ENCODE measurements at places on chromosomes 7 and 10.

GRCh38 chr7:151936207-151936606, 20.0 kb upstream of the GALNTL5 start:
- DNase-seq: no peak

- no peak for DNase-seq
Observed at GRCh38 chr10:76010703-76011102, 579.3 kb downstream of the LRMDA start.

DNA sequence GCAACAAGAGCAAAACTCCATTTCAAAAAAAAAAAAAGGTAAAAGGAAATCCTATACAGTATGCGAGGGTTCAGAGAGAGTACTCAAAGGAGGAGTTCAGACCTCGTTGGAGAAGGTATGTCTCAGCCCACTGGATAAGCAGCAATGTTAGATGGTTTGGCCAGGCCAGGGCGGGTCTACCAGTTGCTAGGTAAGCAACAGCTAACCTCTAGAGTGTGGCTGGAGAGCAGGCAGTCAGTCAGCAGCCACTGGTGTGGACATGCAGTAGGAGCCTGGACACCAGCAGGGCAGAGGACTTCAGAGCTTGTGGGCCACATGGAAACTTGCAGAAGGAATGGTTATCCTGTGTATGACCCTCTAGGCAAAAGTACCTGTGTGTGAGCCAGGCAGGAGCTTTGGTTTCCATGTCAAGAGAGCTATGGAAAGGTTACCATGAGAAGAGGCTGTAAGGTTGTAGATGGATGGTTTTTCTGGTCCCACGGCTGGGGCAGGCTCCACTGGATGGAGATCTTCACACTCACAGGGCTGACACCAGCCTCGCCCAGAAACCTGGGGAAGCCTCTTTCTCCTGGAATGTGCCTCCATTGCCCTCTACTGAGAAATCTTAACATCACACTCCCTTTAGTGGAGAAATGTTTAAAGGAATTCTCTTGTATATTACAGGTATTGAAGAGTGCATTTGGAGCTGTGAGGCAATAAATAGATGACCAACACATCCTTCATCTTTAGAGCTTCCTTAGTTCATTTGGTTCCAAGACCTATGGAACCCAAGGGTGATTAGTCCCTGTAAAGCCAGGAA, 63.6 kb downstream of the CCDC186 start:
- no peak for DNase-seq

- no peak for DNase-seq
Observed at GRCh38 chr7:144384071-144384470, 19.4 kb downstream of the NOBOX start.

DNA sequence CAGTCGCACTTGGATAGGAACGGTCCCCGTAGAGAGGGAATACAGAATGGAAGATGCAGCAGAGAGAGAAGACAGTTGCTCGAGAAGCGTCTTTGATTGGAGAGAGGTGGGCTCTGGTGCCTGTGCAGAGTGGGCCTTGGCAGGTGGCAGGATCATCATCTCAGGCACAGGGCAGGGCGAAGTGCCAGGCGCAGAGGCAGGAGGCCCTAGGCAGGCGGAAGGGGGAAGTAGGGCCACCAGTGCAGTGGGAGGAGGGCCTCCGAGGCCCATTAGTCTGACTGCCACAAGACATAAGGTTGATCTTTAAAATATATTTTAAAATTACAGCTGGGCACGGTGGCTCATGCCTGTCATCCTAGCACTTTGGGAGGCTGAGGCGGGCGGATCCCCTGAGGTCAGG, 10.1 kb downstream of the CARD11 start:
- DNase-seq: no peak

DNA sequence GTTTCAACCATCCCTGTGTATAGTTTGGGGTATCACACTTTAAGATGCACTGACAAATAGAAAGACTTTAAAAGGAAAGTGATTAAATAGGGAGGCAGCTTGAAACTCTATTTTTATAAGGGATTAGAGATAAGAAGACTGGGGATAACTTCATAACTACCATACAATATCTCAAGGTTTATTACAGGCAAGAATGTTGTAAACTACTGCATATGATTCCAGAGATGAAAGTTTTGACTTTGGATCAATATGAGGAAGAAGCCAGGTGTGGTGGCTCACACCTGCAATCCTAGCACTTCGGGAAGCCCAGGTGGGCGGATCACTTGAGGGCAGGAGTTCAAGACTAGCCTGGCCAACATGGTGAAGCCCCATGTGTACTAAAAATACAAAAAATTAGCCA, 96.1 kb downstream of the DNAJC1 start:
- DNase-seq: no peak
